ENCODE measurements at places on chromosomes 6 and 20.

GRCh38 chr20:353166-353565 is 6.3 kb downstream of the NRSN2 start:
- DNase-seq = no peak

DNA sequence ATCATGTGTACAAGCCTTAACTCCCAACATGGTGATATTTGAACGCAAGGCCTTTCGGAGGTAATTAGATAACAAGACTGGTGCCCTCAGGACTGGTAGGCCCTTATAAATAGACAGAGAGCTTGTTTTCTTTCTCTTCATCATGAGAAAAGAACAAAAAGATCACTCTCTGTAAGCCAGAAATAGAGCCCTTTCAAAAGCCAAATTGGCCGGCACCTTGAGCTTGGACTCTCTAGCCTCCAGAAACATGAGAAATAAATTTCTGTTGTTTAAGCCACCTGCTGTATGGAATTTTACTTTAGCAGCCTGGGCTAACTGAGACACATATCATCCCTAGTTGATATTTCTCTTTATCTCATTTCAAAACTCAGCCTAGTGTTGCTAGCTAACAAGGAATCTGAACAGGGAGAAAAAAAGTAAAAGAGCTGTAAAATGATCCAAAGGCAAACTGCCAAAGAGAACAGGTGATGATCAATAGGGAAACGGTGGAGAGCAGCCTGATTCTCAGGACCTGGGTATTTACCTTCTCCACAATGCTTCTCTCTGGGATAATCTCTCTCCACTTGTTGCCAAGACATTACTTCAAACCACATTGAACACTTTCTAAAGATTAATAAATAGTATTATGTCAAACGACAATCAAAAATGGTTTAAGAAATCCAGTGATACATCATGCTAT is 6.1 kb downstream of the COL21A1 start:
- DNase-seq = no peak

DNA sequence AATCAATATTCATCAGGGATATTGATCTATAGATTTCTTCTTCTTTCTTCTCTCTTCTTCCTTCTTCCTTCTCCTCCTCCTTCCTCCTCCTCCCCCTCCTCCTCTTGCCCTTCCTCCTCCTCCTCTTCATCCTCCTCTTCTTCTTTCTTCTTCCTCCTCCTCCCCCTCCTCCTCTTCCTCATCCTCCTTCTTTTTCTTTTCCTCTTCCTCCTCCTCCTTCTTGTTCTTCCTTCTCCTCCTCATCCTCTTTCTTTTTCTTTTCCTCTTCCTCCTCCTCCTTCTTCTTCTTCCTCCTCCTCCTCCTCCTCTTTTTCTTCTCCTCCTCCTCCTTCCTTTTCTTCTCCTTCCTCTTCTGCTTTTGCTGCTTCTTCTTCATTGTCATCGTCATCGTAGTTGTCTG is 52.4 kb upstream of the SERINC1 start:
- DNase-seq = no peak

DNA sequence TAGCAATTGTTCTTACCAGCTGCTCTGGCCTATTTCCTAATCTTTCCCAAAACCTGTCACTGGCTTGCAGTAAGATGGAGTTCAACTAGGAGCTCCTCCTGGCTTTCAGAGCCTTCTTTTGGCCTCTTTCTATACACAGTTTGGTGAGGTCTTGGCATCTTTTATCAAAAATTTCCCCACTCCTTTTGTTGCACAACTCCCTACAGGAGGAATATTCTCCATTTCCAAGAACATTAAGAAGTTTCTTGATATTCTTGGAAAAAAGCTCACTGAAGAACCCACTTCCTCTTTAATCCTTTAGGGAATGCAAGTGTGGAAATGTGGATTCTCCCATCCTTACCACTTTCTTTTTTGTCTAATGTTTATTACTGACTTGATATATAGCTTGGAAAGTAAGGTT is 171.3 kb upstream of the KCNK16 start:
- DNase-seq = no peak

DNA sequence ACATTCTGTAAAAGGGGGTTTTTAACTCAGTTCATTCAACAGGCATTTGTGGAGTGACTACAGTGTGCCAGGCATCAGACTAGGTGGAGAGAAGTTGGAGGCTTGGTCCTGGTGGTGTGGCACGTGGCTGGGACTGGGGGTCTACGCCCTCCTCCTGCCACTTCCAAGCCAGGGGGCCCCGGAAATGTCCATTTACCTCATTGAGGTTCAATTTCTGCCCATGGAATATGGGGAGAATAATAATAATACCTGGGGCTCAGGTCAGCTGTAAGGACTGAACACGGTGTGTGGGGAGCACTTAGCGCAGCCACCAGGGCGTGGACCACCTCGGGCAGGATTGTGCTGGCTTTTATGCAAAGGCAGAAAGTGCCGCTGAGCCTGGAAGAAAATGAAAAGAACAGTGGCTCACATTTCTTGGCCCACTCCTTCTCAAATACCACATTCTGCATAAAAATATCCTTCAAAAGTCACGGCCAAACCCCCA is 229.4 kb downstream of the ANKRD60 start:
- no peak for DNase-seq

- DNase-seq = no peak
These were observed 64.7 kb downstream of the MYH7B start for GRCh38 chr20:35020108-35020928.

DNA sequence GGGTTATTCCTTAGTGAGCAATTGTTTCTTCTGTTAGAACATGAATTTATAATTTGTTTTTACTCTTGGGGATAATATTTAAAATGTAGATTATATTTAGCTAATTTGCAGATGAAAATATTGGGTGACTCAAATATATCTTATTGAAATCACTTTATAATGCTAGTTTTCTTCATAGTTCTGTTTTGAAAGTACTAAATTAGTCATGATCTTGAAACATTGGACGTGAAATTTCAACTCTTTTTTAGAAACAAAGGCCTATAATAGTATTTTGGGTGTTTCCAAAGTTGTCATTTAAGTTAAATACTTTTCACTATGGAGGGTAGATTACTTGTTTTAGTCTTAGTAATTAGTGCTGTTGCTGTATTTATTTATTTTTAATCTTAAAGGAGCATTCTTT is 250.9 kb downstream of the UTRN start:
- DNase-seq = no peak

- DNase-seq = no peak
These were observed 45.0 kb downstream of the TIAM2 start for GRCh38 chr6:155040154-155040553.

- DNase-seq = no peak
These were observed 68.4 kb upstream of the NOX3 start for GRCh38 chr6:155523821-155524651.

- DNase-seq = no peak
These were observed 71.6 kb upstream of the LGSN start for GRCh38 chr6:63391203-63391970.
